Activated T-helper 1 cell treated with Interleukin-2 at 50 U/mL for 16 hours (primary cell): ENCODE measurements at places on chromosomes 2 and 18.

DNA sequence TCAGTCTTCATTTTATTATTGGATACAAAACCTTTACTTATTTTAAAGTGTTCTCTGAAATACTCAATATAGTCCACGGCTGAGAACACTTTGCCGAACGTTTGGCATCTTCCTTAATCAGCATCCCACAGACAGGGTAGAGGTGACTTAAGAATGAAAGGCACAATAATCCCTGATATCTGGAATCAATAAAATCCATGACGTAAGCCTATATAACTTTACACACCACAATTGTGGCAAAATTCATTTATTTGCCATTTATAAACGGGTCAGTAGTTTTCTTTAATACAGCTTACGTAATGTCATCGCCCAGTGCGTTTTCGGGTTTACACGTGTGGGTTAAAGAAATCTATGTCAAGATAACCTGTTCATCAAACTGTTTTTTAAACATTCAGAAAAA lies 1.3 kb downstream of the MGAT4A start:
- DNase-seq = no peak

- no peak for DNase-seq
Measured at GRCh38 chr2:25651066-25651465, 22.3 kb downstream of the DTNB start.

- DNase-seq = no peak
Measured at GRCh38 chr2:185473838-185474237, 264.8 kb upstream of the FSIP2 start.

DNA sequence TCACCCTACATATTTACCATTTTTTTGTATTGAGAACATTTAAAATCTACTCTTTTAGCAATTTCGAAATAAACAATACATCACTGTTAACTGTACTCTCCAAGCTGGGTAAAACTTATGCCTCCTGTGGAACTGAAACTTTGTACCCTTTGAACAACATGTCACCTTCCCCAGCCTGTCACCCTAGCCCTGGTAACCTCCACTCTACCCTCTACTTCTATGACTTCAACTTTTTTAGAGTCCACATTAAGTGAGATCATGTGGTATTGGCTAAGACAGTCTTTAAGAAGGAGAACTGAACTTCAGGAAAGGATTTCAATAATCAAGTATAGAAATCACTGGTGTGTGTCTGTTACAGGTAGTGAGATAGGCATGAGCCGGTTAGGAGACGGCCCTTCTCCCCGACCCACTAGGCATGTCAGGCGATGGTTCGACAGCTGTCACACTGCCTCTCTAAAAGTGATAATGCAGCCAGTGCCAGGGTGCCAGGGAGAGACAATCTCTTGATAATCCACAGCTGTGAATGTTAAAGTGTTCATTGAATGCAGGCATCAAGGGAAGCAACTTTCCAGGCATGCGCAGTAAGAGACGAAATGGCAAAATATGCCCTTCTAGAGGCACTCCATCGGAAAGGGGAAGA lies 74.6 kb upstream of the RNF152 start:
- DNase-seq = no peak

DNA sequence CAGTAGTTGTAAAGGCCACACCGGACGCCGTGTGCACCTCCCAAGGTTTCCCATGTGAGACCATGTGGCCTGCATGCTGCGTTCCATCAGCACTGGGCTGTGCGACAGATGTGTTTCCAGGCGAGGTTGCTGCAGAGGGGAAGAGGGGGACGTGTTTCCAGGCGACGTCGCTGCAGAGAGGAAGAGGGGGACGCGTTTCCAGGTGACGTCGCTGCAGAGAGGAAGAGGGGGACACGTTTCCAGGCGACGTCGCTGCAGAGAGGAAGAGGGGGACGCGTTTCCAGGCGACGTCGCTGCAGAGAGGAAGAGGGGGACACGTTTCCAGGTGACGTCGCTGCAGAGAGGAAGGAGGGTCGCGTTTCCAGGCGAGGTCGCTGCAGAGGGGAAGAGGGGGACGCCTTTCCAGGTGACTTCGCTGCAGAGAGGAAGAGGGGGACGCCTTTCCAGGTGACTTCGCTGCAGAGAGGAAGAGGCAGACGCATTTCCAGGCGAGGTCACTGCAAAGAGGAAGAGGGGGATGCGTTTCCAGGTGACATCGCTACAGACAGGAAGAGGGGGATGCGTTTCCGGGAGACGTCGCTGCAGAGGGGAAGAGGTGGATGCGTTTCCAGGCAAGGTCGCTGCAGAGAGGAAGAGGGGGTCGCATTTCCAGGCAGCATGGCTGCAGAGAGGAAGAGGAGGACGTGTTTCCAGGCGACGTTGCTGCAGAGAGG lies 24.5 kb downstream of the NFATC1 start:
- no peak for DNase-seq

GRCh38 chr2:223669453-223670225 lies 67.5 kb upstream of the SCG2 start:
- DNase-seq = no peak

DNA sequence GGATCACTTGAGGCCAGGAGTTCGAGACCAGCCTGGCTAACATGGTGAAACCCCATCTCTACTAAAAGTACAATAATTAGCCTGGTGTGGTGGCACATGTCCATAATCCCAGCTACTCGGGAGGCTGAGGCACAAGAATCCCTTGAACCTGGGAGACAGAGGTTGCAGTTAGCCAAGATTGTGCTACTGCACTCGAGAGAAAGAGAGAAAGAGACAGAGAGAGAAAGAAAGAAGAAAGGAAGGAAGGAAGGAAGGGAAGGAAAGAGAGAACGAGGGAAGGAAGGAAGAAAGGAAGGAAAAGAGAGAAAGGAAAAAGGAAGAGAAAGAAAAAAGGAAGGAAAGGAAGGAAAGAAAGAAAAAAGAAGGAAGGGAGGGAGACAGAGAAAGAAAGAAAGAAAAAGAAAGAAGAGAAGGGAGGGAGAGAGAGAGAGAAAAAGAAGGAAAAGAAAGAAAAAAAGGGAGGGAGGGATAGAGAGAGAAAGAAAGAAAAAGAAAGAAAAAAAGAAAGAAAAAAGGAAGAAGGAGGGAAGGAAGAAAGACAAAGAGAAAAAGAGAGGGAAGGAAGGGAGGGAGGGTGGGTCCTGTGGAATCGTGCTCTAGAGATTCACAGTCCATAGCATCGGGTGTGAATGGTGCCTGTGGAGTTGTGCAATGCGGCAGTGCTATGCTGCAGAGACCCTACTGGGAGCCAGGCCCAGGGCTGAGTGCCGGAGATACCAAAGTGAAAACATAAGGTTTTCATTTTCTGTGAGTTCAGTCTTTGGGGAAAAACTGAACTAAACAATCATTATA lies 4.6 kb upstream of the SDC1 start:
- no peak for DNase-seq

- no peak for DNase-seq
Measured at GRCh38 chr2:157414050-157414449, 29.8 kb downstream of the CYTIP start.

GRCh38 chr2:101270700-101271259 lies 18.1 kb downstream of the CNOT11 start:
- DNase-seq = no peak

DNA sequence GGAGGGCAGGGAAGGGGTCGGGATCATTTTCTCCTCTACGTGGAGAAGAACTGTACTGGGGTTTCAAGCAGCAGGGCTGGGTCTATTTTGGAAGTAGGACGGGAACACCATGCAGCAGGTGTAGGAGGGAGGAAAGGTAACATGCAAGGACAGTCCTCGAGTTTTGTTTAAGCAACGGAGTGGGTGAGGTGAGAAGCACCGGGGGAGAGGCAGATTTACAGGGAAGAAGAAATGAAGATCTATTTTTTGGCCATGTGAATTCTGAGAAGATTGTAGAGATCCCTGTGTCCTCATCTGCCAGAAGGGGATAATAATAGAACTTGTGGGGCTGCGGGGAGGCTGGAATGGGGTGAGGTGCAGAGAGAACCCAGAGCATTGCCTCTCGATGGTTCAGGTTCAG lies 85.6 kb downstream of the INPP5D start:
- DNase-seq = no peak

- peak; percentile 62 for DNase-seq
Measured at GRCh38 chr2:37615804-37616676, 55.4 kb downstream of the CDC42EP3 start.

GRCh38 chr2:167862296-167862695 lies 385.1 kb downstream of the STK39 start:
- no peak for DNase-seq

- no peak for DNase-seq
Measured at GRCh38 chr2:100870652-100871531, 51.0 kb downstream of the NPAS2 start.

DNA sequence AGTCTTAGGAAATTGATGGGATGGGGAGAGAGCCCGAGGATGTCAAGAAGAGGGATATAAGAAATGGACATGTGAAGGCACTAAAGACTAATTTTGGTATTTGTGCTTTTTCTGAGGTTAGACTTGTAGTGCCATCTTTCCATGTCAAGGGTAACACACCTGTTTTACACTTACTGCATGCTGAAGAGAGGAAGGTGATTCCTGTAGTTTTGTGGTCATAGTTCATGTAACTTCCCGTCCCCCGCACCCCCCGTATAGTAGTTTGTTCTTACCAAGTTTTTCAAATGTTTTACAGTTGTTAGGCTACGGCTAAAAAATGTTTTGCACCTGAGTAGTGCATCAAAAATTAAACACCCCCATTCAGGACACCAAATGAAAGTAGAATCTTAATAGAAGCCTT lies 73.8 kb downstream of the CLIP4 start:
- no peak for DNase-seq

- DNase-seq = no peak
Measured at GRCh38 chr2:146939991-146940685, 904.7 kb upstream of the ACVR2A start.

- DNase-seq = no peak
Measured at GRCh38 chr2:107742460-107743027, 84.1 kb upstream of the RGPD4 start.

- no peak for DNase-seq
Measured at GRCh38 chr2:42556315-42556890, 12.0 kb upstream of the MTA3 start.

- no peak for DNase-seq
Measured at GRCh38 chr2:37318401-37318800, 6.2 kb downstream of the PRKD3 start.
